Thymus (tissue), 14 donors: ENCODE measurements at places on chromosomes 7 and 10. TPM values are rescaled to one million over a fixed set of nuclear protein-coding genes. Genes with fewer than 3 reads are reported as not detected.

ZNF273 gene
- total RNA-seq, result 8.2 TPM

GRB10 gene
- total RNA-seq, result 2.8 TPM

LIPF gene
- 0.14 TPM for total RNA-seq

ZNF488 gene
- 0.24 TPM for total RNA-seq

NEUROG3 gene
- not detected for total RNA-seq

LMOD2 gene
- 0.05 TPM for total RNA-seq

- no peak for DNase-seq
These were observed 625.5 kb downstream of the KCNMA1 start for GRCh38 chr10:77011874-77012811.

- no peak for DNase-seq
These were observed 144.8 kb downstream of the LRRN3 start for GRCh38 chr7:111235709-111236108.

GRCh38 chr7:31747553-31747952, 60.5 kb downstream of the PPP1R17 start:
- no peak for DNase-seq

GRCh38 chr10:132418527-132419416, 21.8 kb downstream of the PWWP2B start:
- no peak for DNase-seq
